ENCODE measurements at places on chromosomes 7 and 10. TPM values are rescaled to one million over a fixed set of nuclear protein-coding genes. Genes with fewer than 3 reads are reported as not detected.

Gene MMD2
- total RNA-seq, result not detected

Gene ANXA8
- total RNA-seq, result 0.90 TPM

Gene PRR15
- total RNA-seq, result not detected

Gene APBB1IP
- total RNA-seq, result not detected

Gene ITIH5
- total RNA-seq, result under 0.01 TPM

Gene POLR2J3
- 14.2 TPM for total RNA-seq

Gene GPR15LG
- total RNA-seq, result not detected

Gene ZCCHC24
- total RNA-seq, result 15.1 TPM

Gene HACD1
- 23.6 TPM for total RNA-seq

Gene DLX6
- total RNA-seq, result not detected

Gene GHRHR
- not detected for total RNA-seq

Gene SLC39A12
- total RNA-seq, result not detected

Gene CUBN
- total RNA-seq, result 0.83 TPM

Gene INMT
- total RNA-seq, result 1.7 TPM

Gene TAF3
- total RNA-seq, result 1.4 TPM

Gene ADCYAP1R1
- not detected for total RNA-seq

Gene LRRN3
- 15.2 TPM for total RNA-seq

Gene NYAP1
- 0.28 TPM for total RNA-seq

Gene CYP26A1
- total RNA-seq, result not detected

Gene NODAL
- not detected for total RNA-seq

Gene PHYHIPL
- total RNA-seq, result not detected

Gene GAD2
- not detected for total RNA-seq

Gene CHRM2
- total RNA-seq, result 144 TPM

Gene MYL10
- total RNA-seq, result not detected

Gene MUC12
- total RNA-seq, result not detected

Gene H2BK1
- total RNA-seq, result not detected

Gene TMEM270
- total RNA-seq, result not detected

Gene TLX1
- not detected for total RNA-seq

Gene CACNA2D1
- total RNA-seq, result 21.9 TPM

Gene METTL2B
- 34.2 TPM for total RNA-seq

Gene TWNK
- total RNA-seq, result 8.8 TPM

Gene C1GALT1
- 23.1 TPM for total RNA-seq

Gene WDR11
- total RNA-seq, result 61.9 TPM

Gene CBX3
- 85.0 TPM for total RNA-seq

Data from IMR-90 (cell line).